ENCODE measurements at places on chromosomes 13 and 19.

DNA sequence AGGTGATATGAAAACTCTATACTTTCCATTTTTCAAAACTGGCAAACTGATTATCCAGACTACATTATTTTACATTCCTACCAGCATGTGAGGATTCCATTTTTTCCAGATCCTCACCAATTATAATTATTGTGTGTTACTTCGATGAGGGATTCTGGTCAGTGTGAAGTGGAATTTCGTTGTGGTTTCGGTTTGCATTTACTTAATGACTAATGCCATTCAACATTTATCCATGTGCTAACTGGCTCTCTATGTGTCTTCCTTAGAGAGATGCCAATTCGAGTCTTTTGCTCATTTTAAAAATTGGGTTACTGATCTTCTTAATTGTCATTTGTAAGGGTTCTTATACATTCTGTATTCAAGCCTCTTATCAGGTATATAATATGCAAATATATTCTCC is 1551.3 kb upstream of the MIR17HG start:
- no peak for DNase-seq

DNA sequence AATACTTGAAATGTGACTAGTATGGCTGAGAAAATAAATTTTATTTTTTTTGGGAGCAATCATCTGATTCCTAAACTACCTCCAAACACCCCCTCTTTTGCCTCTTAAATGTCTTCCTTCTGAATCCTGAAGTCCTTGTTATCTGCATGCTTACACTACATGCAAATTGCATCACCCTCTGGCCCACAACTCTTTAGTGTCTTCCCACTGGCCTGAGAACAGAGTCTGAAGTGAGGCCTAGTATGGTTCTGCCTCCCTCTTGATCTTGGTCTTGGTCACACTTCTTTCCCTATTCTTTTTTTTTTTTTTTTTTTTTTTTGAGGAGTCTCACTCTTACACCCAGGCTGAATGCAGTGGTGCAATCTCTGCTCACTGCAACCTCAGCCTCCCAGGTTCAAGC is 4.8 kb downstream of the ZNF558 start:
- no peak for DNase-seq

- DNase-seq: no peak
Observed at GRCh38 chr19:33293255-33294057, 8.9 kb downstream of the CEBPA start.

GRCh38 chr19:45186509-45187334 is 8.1 kb downstream of the BLOC1S3 start:
- DNase-seq: no peak

DNA sequence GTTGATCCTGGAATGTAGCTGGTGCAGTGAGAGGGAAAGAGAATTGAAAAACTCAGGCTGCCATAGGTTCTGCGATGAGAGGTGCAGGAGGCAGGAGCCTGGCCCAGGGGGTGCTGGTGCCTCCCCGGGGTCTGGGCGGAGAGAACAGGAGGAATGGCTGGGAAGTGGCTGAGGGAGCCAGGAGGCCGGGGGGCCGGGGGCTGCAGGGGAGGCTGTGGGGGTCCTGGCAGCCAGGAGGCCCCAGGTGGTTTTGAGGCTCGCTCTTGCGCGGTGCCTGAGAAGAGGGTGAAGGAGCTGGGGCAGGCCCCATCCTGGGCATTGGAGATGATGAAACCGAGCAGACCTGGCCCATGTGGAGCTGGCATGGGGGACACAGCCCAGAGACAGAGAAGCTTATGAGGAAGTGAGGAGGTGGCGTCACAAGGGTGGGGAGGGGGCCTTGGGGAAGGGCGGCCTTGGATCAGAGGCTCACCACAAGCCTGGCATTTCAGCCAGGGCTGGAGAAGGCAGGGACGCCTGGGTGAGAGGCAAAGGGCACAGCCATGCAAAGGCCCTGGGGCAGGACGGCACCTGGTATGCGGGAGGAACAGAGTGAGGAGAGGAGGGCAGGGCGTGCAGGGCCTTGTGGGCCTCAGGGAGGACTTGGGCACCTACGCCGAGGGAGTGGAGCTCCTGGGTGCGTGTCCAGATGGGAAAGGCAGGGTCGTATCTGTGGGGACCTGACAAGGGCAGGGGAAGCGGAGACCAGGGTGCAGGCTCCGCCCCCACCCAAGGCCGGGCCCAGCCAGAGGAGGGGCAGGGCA is 1.3 kb upstream of the TEKTIP1 start:
- DNase-seq: no peak

DNA sequence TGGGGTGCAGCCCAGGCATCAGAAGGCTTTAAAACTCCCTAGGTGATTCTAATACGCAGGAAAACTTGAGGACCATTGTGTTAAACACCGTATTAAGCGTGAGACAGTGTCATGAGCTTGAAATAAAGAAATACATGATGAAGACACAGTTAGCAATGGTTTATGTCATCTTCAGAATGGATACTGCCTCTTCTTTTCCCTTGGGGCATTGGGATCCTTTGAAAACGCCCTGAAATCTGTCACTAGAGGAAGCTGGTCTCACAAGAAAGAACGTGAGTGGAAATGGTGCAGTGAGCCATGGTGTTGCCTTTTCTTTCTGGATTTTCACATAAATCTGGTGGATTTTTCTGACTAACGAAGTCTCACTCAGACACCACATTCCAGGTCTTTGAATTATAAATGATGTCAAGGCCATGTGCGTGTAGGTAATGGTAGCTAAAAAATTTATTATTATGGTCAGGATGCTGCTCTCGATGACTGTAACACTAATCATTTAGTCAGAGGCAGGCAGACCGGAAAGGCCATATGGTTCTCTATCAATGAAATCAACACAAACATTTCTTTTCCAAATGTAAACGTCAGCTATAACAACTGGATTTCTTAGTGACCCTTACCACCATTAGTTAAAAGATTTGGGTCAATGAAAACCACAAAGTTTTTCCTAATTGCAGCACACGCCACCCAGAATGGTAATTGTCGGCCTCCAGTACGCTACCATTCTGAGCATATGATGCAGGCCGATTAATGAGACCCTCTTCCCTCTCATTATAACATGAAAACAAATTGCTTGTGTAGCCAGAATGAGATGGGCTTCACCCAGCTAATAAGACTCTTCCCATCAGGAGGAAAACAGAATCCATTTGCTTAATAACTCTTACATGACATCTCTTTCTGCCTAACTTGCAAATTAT is 105.6 kb downstream of the SLC7A1 start:
- DNase-seq: no peak

DNA sequence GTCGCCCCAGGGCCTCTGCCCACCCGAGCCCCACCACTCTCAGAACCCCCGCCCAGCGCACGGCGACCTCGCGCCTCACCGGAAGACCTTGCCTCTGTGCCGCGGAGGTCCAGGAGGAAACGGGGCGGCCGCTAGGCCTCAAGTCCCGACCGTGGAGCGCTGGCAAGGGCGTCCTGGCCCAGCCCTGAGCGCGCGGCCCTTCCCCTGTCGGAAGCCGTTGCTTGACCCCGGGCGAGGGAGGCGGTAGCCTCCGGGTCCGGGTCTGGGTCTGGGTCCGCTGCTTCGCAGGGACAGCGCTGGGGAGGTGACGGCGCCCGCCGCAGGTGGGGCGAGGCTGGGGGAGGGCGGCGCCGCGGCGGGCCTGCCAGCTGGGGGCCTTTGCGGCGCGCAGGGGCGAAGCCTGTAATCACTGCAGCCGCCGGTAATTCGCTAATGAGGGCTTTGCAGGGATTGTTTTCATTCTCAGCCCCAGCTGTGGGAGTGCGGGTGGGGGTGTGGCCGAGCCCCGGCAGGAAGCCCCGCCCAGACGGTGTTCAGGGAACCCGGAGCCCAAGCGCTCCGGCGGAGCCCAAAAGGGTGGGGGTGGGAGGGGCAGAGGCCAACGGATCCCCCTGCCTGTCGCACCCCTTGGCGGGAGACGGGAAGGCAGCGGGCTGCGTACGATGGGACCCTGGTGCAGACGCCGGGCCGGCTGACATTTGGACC is 8.6 kb downstream of the C19orf25 start:
- DNase-seq: no peak

DNA sequence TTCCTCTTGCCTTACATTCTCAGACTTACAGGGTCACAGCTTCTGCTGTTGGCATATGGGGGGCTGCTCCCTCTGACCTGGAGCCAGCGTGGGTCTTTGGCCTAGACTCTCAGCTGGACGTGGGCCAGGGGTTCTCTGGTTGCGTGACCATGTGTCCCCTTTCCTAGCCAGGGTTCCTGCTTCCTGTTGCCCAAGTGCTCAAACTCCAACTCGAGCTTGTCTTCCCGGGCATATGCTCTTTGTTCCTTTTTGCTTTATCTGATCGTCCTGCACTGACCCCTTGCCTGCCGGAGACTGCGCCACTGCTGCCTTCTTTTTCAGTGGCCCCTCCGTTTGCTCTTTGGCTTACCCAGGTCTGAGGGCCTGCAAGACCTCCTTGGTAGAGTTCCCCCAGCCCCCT is 25.3 kb upstream of the GPR183 start:
- no peak for DNase-seq

- no peak for DNase-seq
Observed at GRCh38 chr13:51921790-51922740, 60.3 kb downstream of the CCDC70 start.

GRCh38 chr19:15118248-15118647 is 11.0 kb downstream of the SYDE1 start:
- no peak for DNase-seq

GRCh38 chr19:35710784-35711723 is 6.7 kb downstream of the ZBTB32 start:
- DNase-seq: no peak

GRCh38 chr13:34161931-34162543 is 344.1 kb downstream of the RFC3 start:
- no peak for DNase-seq

DNA sequence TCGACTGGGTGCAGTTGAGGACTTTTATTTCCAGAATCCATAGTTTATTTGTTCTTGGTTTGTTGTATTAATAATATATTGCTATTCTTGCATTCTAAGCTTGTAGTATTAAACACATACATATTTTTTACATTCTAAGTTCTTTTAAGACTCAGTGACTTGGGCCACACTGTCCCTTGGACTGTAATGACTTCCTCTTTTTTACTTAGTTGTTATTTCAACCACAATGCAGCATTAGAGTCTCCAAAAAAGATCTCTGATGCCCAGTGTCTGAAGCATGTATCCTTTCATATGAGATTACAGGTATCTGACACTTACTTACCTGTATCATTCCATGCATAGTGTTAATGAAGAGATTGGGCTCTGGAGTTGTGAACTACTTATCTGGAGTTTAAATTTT is 864.9 kb upstream of the PCDH20 start:
- DNase-seq: no peak

- DNase-seq: no peak
Observed at GRCh38 chr19:33240181-33240771, 14.6 kb upstream of the SLC7A10 start.
